ENCODE measurements at places on chromosomes 11 and 22.

- peak; percentile 19 for DNase-seq
Measured at GRCh38 chr11:42239188-42239587, 779.7 kb upstream of the LRRC4C start.

DNA sequence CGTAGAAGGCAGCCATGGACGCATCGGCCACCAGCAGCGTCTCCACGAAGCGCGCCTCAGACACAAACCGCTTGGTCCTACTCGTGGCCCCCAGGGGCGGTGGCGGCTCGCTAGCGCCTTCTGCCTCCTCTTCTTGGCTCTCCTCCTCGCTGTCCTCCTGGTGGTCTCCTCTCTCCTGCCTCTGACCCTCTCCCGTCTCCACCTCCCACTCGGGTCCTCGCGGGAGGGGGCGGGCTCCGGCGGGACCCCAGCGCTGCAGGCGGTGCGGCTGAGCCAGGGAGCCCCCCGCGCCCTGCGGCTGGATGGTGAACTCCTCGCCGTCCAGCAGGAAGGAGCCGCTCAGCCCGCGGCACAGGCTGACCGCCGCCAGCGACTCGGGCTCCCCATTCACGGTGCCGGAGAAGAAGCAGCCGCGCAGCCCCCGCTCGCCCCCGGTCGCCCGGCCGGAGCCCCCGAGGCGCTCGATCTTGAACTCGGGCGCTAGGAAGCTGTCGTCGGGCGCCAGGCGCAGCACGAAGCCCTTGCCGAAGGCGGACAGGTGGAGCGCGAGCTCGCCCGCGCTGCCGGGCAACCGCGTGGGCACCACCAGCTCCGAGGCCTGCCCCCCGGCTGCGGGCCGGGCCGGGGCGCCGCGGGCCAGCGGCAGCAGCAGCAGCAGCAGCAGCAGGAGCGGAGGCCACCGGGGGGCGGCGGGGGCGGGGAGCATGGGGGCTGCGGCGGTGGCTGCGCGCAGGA is 661 bp downstream of the ADAMTS8 start:
- no peak for DNase-seq

DNA sequence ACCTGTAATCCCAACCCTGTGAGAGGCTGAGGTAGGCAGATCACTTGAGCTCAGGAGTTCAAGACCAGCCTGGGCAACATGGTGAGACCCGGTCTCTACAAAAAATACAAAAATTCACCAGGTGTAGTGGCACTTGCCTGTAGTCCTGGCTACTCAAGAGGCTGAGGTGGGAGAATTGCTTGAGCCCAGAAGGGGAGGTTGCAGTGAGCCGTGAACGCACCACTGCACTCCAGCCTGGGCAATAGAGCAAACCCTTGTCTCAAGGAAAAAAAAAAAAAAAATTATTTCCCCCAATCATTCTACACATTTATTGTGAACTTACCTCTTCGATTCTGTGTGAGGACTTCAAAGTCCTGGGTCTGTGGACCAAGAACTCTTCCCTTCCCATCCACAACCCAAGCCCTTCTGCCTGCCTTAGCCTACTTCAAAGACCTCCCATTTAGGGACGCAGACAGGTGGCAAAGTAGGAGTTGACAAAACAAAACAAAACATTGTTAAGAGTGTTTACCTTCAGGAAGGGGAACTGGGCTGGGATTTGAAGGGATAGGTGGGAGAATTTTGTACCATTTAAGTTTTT is 3.8 kb upstream of the WEE1 start:
- no peak for DNase-seq

DNA sequence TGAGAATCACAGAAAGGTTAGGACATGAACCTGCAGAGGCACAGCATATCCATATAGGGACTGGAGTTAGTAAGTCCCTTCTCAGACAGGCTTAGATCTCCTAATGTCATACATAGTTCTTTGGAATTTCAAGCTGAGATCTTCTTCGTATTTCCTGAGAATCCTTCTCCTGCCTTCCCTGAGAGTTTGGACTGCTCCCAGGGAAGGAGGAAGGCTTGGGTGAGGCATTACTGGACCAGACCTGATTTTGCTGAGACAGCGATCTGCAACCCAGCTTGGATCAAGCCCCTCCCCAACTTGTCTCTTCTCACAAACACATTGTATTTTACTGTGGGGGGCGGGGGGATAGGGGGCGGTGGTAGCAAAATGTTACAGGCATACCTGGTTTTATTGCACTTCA is 108.5 kb downstream of the TSPAN18 start:
- DNase-seq, result no peak

GRCh38 chr11:113448316-113448677 is 26.9 kb downstream of the DRD2 start:
- peak; percentile 39 for DNase-seq

GRCh38 chr11:9972989-9973388 is 309.1 kb downstream of the SWAP70 start:
- peak; percentile 49 for DNase-seq

- DNase-seq, result no peak
Measured at GRCh38 chr11:84947970-84948580, 679.1 kb downstream of the DLG2 start.

DNA sequence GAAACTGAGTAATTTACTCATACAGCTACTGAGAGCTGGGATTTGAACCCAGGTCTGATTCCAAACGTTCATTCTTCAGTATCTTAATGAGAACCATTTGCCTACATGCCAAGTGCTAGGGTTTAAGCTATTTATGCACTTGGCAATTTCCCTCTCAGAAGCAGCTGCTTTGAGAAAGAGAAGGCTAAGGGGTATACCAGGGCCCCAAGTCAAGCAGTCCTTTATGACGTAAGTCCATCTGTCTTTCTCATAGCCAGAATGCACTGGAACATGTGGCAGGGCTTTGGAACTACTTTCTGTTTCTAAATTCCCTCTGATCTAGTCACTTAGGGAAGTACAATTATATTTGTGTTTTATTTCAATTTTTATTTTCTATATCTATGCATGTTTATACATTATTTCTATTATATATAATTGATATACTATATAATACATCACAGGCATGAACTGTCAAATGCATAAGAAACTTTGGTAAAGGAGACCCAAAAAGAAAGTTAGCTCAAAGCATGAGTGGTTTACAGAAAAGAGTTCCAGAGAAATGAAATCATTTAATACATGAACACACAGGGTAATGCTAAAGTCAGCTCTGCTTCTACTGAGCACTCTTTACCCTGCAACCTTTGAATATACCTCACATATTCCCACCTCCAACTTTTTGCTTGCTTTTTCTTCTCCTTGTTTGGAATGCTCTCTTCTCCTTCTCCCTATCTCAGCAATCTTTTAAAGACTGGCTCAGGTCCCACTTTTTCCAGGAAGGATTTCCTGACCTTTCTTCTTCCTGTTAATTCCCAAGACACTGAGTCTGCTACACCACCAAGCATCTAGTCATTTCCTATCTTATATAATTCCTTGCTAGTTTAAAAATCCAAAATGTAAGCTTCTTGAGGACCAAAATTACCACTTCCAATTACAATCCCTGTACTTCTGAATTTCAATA is 80.5 kb upstream of the GDPD4 start:
- DNase-seq, result no peak

DNA sequence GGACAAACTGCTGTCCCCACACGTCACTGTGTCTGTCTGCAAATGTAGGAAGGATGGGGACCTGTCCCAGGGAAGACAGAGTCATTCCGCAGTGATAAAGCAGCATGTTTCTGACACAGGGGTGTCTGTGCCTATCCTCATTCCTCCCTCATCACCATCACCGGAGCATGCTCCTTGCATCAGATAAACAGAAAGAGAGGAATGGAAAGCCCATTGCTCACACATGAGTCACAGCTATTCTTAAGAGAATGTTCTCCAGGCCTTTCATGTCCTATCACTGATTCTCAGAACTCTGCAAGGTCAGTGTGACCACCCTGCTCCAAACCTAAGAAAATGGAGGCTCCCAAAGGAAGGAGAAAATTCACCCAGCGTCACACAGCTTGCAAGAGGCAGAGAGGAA is 38.9 kb downstream of the ZNF195 start:
- peak; percentile 42 for DNase-seq

GRCh38 chr22:50189849-50190181 is 4.1 kb downstream of the TRABD start:
- DNase-seq, result no peak

DNA sequence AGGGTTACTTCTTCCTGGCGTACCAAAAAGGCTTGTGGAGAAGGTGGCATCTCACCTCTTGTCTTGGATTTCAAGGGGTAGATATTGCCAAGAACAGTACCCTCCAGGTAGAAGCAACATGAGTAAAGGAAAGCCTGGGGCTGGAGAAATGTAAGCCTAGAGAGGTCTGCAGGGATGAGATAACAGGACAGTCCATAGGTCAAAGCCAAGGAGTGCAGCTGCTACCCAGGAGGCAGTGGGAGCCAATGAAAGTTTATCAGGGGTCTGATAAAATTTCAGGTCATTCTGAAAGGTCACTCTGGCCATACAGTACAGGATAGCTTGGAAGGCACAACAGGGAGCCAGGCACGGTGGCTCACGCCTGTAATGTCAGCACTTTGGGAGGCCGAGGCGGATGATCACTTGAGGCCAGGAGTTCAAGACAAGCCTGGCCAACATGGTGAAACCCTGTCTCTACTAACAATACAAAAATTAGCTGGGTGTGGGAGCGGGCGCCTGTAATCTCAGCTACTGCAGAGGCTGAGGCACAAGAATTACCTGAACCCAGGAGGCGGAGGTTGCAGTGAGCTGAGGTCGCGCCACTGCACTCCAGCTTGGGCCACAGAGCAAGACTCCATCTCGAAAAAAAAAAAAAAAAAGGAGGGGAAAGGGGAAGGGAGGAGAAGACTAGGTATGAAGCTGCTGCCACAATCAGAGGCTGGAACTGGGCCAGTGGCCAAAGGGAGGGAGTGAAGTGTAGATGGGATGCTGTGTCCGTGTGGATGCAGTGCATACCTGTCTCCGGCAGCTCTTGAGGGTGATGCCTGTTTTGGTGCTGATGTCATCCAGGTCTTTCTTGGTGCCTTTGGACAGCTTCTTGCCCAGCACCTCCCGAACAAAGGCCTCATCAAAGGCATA is 1.2 kb downstream of the FIBP start:
- DNase-seq, result no peak

- DNase-seq, result no peak
Measured at GRCh38 chr11:29125606-29126005, 891.2 kb downstream of the KCNA4 start.

GRCh38 chr11:1743585-1744136 is 6.7 kb downstream of the IFITM10 start:
- DNase-seq, result no peak

- DNase-seq, result no peak
Measured at GRCh38 chr22:22857607-22858558, 29.7 kb upstream of the IGLL5 start.

Measured in RWPE1 (cell line).